ENCODE measurements at places on chromosomes 12 and 14.
A peak's percentile ranks its signal among the peaks of the same experiment; 100 is the strongest.

DNA sequence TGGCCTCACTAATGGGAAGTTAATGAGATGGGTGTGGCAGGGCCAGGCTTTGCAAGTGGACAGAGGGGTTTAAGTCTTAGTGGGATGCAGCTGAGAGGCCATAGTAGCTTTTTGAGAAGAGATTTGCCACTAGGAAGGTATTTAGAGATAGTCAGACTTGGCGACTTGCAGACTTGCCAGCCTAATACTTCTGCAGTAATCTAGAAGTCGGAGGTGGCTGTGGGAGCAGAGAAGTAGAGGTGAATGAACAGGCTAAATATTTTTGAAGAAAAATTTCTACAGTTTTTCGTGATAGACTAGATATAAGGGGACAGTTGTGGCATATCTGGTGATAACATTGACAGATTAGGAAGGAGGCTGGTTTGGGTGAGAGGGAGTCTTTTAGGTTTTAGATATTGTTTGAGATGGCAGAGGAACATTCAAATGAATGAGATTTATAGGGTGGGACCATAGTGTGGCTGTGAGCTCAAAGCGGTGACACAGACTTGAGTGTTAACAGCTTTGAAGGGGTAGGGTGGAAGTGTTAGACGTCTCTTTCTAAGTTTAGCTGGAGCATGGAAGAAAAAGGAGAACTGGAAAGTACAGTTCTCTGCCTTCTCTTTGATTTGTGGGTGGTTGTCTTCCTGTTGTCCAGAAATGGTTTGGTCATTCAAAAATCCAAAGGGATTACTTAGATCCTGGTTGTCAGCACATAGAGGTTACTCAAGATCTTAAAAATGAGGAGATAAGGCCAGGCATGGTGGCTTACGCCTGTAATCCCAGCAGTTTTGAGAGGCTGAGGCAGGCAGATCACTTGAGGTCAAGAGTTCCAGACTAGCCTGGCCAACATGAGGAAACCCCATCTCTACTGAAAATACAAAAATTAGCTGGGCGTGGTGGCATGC lies 44.9 kb downstream of the MAPKAPK5 start:
- DNase-seq: no peak

DNA sequence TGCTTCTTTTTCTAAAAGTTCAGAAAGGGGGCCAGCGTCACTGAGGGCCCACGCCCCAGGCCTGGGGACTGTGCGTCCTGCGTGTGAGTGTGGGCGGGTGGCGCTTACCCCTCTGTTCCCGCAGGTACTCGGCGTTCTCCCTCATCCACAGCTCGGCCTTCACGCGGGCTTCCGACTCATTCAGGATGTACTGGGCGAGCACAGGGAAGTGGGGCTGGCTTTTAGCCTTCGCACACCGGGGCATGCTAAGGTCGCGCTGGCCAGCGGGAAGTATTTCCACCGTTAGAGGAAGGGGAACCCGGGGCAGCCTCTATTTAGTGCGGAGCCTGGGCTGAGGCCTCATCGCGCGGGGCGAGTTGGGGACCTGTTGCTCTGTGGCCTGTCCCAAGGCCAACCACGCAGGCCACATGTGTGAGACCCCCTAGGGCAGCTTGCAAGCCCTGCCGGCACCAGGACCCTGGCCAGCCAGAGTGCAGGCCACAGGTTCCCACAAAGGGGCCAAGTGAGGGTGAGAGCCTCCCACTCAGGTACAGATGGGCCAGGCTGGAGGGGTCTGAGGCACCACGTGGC lies 29.2 kb upstream of the BTBD6 start:
- no peak for DNase-seq

- no peak for DNase-seq
These were observed 75.0 kb downstream of the SCAF11 start for GRCh38 chr12:45915405-45915804.

DNA sequence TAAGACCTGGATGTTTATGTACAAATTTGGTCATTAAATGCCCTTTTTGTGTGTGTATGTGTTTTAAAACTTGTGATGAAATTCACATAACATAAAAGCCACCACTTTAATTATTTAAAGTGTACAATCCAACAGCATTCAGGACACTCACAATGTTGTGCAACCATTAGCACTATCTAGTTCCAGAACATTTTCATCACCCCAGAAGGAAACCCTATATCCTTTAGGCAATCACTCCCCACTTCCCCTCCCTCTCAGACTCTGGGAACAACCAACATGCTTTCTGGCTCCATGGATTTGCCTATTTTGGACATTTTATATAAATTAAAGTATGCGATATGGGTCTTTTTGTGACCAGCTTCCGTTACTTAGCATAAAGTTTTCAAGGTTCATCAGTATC lies 124.6 kb downstream of the TTC7B start:
- DNase-seq: no peak

DNA sequence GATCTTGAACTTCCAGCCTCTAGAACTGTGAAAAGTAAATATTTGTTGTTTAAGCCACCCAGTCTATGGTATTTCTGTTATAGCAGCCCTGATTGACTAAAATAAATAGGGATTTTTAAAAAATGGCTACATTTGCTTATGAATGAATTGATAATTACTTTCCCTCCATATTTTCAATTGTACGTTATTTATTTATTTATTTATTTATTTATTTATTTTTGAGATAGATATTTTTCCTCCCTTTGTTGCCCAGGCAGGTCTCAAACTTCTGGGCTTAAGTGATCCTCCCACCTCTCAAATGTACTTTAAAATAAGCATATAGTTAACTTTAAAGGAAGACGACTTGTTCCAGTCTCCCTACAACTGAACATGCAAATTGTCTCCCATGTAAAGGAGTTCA lies 76.0 kb upstream of the HMGA2 start:
- no peak for DNase-seq

DNA sequence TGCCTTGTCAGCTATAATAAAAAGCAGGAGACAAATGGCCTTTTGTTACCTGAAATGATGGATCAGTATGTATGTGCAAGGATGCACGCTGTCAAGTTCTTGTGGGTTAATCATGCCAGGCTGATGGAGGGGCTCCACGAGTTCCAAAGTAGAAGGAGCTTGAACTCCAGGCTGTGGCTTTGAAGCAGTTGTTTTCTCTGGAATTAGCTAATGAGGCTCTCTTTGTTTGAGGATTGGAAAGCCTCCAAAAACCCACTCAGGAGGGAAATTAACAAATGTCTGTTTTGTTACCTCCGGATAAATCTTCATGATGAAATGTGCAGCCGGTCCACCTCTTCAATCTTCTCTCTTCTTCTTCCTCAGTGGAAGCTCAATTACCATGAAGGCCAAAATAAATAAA lies 605.5 kb downstream of the DIO2 start:
- no peak for DNase-seq

GRCh38 chr12:67069451-67070306 lies 199.5 kb upstream of the CAND1 start:
- peak; percentile 75 for DNase-seq

Data from activated CD8-positive, alpha-beta memory T cell treated with anti-CD3 and anti-CD28 coated beads for 24 hours (primary cell).